ENCODE measurements at places on chromosomes 4 and X.

GRCh38 chrX:148672517-148672916 is 172.1 kb downstream of the AFF2 start:
- no peak overlapping the region for H3K27ac ChIP-seq
- H3K36me3 ChIP-seq = no peaks in the 10 kb centered on the region
- no peak for DNase-seq
- H3K4me3 ChIP-seq = no peak overlapping the region
- H3K27me3 ChIP-seq = no peaks in the 10 kb centered on the region

GRCh38 chrX:130098210-130098552 is 12.1 kb downstream of the ELF4 start:
- H3K4me1 ChIP-seq = peaks cover 40% of the 10 kb centered on the region
- no peaks in the 10 kb centered on the region for H3K36me3 ChIP-seq
- H3K4me3 ChIP-seq = no peak overlapping the region
- H3K27me3 ChIP-seq = no peaks in the 10 kb centered on the region

GRCh38 chr4:106585915-106586349 is 217.4 kb upstream of the GIMD1 start:
- no peak overlapping the region for H3K27ac ChIP-seq
- H3K27me3 ChIP-seq = no peaks in the 10 kb centered on the region
- DNase-seq = no peak
- no peaks in the 10 kb centered on the region for H3K36me3 ChIP-seq
- no peak overlapping the region for H3K4me3 ChIP-seq
- peaks cover 6% of the 10 kb centered on the region for H3K4me1 ChIP-seq

DNA sequence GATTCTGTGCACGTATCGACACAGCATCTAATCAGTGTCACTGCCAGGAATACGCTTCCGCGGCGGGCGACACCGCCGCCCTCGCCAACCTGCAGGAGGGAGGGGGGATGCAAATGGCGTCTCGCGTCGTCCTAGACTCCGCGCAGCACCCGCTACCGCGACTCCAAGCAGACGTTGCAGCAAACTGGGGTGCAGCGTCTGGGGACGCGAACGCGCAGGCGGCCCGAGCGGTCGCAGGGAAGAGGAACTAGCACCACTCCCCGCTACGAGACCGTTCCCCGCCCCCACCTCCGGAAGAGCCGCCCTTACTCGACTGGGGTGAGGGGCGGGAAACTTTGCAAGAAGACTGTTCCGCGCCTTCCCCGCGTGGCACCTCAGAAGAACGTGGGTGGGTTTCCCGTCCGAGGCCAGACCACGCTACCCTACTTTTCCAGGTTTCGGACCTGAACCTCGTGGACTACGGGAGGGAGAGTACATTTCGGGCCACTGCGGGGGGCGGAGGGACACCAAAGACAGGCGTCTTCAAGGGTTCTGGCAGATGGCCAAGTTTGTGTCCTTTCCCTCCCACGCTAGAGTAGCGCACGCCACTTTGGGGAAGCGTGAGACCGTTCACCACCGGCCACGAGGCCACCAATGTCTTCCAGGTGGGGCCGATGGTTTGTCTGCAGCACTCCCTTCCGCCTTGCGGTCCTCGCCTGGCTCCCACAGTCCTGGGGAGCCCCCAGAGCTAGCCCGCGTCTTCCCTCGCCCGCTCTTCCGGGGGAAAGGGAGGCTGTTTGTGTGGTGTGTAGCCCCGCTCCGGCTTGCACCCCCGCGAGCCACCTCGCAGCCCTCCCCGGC is 78.0 kb upstream of the BCOR start:
- H3K27ac ChIP-seq = peak overlapping the region; percentile 99
- peak overlapping the region; percentile 66 for H3K4me3 ChIP-seq
- H3K27me3 ChIP-seq = no peaks in the 10 kb centered on the region

GRCh38 chr4:89358935-89359638 is 51.5 kb upstream of the GPRIN3 start:
- no peaks in the 10 kb centered on the region for H3K27me3 ChIP-seq
- H3K4me3 ChIP-seq = no peak overlapping the region
- no peaks in the 10 kb centered on the region for H3K36me3 ChIP-seq
- no peak for DNase-seq
- H3K27ac ChIP-seq = no peak overlapping the region
- no peaks in the 10 kb centered on the region for H3K4me1 ChIP-seq

- no peaks in the 10 kb centered on the region for H3K27me3 ChIP-seq
- H3K36me3 ChIP-seq = no peaks in the 10 kb centered on the region
- no peak overlapping the region for H3K27ac ChIP-seq
- H3K4me1 ChIP-seq = no peaks in the 10 kb centered on the region
- DNase-seq = no peak
These were observed 11.4 kb downstream of the RNF150 start for GRCh38 chr4:141121768-141122454.

DNA sequence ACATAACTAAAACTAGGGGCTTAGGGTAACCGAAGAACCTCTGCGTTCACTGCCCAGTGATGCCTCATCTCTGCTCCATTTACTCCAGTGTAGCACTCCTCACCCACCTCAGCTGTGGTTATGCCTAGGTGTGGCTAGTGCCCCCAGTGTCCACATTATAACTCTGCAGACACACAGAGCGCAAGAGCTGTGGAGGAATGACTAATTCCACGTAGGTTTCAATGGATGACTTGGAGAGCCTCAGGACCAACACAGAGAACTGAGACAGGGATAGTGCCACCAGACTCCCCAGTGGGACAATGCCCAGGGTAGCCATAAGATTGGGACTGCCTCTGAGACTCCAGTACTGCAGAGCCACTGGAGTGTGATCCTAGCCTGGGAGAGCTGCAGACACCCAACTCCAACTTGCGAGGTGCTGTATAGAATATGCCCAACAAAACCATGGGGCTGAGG is 542.4 kb upstream of the DIPK2B start:
- no peak overlapping the region for H3K27ac ChIP-seq
- no peak for DNase-seq
- H3K27me3 ChIP-seq = no peaks in the 10 kb centered on the region
- H3K4me1 ChIP-seq = no peaks in the 10 kb centered on the region
- no peak overlapping the region for H3K4me3 ChIP-seq

DNA sequence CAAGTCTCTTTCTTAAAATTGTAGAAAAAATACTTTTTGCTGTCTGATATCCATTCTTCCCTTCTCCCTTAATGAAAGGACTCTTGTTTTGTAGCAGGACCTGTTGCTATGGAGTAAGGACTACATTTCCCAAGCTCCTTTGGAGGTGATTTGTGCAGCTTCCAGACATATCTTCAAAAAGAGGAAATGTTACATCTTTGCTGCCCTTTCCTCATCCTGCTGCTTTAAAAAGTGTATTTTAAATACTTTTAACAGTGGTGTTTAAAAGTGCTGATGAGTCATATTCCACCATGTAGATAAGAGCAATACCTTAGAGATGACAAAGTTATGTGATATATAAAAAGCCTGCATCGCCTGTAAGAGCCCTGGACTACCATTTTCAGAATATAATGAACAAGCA is 98.7 kb downstream of the CFAP299 start:
- H3K27ac ChIP-seq = no peak overlapping the region
- DNase-seq = no peak
- no peaks in the 10 kb centered on the region for H3K4me1 ChIP-seq
- H3K27me3 ChIP-seq = no peaks in the 10 kb centered on the region

DNA sequence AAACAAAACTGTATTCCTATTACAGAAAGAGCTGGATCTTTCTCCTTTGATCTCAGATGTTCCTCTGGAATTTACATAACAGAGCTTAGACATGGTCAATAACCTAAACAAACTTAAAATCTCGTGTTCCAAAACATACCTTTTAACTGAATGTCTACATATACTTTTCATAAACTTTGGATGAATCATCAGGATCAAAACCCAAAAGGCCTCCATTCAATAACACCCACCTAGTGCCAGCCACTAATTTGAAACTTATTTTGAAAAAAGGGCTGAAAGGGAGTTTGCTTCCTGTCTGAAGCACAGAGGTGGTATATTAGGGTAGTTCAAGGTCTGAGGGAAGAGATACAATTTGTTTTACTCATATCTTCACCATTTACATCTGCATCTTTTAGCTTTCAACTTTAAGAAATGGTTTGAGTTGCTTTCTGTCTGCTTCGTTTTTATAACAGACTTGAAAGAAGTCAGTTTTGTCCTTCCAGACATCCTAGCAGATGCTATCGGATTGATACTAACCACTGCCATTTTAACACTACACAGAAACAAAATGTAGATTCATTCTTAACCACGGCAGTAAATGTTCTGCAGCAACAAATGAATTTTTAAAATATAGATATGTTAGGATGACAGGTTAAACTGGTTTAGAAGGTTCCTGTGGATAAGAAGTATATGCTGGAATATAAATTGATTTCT is 242.8 kb upstream of the DKK2 start:
- no peaks in the 10 kb centered on the region for H3K36me3 ChIP-seq
- no peaks in the 10 kb centered on the region for H3K27me3 ChIP-seq
- no peak overlapping the region for H3K4me3 ChIP-seq
- H3K4me1 ChIP-seq = no peaks in the 10 kb centered on the region

DNA sequence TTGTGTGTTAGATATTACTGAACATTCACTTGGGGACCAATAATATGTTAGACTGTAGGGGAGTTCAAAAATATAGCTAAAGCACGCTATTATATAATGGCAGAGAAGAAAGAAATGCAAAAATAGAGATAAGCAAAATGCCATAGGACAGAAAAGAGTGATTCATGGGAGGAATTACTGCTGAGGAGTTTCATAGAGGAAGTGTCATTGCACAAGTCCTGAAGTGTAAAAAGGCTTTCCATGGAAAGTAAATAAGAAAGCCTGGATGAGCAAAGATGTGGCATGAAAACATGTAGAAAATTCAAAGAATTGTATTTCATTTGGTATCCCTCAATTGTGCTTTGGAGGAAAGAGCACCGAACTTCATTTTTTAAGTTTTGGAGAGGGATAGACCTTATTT is 14.5 kb downstream of the HMGB2 start:
- DNase-seq = no peak
- no peak overlapping the region for H3K4me3 ChIP-seq
- no peak overlapping the region for H3K27ac ChIP-seq
- H3K4me1 ChIP-seq = no peaks in the 10 kb centered on the region
- peaks cover 26% of the 10 kb centered on the region for H3K36me3 ChIP-seq
- no peaks in the 10 kb centered on the region for H3K27me3 ChIP-seq

- H3K4me1 ChIP-seq = no peaks in the 10 kb centered on the region
- peak overlapping the region; percentile 94 for H3K27ac ChIP-seq
- H3K4me3 ChIP-seq = peak overlapping the region; percentile 80
- no peaks in the 10 kb centered on the region for H3K27me3 ChIP-seq
- DNase-seq = no peak
These were observed 1.1 kb downstream of the GTPBP6 start for GRCh38 chrX:317424-318067.

DNA sequence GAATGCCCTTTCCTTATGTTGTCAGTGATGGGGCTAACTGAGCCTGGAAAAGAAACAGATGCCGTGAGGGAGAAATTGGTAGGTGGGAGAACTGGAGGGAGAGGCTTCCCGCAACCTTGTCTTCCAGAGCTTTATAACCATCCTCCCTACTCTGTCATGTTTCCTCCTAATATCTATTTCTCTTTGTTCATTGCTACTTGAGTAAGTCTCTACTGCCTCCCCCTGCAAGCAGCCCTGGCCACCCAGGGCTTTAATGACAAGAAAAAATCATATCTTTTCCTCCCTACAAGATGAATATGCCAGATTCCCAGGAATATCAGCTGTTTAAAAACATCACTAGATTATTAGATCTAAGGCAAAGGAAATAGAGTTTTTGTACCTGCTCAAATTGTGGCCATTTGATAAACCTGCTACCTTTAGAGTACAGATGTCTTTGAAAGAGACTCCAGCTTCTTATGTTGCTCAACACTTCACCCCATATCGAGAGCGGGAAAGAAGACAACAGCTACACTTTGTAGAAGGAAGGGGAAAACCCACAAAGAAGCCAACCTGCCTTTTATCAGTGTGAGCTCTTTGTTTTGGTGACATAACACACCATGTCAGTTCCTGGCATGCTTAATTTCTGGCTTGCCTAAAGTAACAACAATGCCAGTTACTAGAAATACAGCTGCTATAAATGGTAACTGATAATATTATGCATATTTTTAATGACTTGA is 186.6 kb upstream of the LEF1 start:
- peaks cover 18% of the 10 kb centered on the region for H3K4me1 ChIP-seq
- no peak for DNase-seq
- H3K4me3 ChIP-seq = no peak overlapping the region
- H3K36me3 ChIP-seq = no peaks in the 10 kb centered on the region
- no peaks in the 10 kb centered on the region for H3K27me3 ChIP-seq

DNA sequence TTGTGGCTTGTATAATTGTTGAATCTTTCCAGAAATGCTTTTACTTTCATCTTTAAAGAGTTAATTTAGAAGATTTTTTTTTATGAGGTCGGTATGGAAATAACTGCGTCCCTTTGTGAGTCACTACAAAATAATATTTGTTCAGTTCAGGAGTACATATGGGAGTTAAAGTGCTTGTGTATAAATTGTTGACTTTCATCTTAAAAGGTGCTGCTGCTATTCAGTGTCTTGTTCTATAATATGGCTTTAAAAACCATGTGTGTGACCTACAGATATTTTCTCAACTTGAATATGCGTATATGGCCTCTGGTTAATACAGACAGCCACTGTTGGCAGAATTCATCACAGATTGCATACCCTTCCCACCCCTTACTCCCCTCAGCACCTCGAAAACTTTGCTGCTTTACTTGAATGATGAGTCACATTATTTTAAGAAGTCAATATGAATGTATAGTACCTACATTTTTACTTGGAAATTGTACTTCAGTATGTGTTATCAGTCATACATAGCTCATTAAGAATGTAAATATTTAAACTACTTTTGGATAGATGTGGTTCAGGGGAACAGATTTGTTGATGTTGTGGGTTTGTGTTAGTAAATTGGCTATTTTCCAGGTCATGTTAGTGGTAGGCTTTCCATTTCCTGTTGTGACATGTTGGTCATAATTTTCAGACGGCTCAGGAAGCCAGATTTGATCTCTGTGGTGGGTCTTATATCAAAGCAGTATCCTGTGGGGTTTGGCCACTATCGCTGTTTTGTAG is 1.5 kb downstream of the CLCN3 start:
- peak; percentile 57 for DNase-seq
- no peaks in the 10 kb centered on the region for H3K36me3 ChIP-seq
- H3K27ac ChIP-seq = peak overlapping the region; percentile 99
- peak overlapping the region; percentile 93 for H3K4me3 ChIP-seq
- H3K4me1 ChIP-seq = no peaks in the 10 kb centered on the region
- H3K27me3 ChIP-seq = no peaks in the 10 kb centered on the region
